Esophagus mucosa (tissue), 1 donor: ENCODE measurements at places on chromosomes 12 and 14. TPM values are rescaled to one million over a fixed set of nuclear protein-coding genes. Genes with fewer than 3 reads are reported as not detected.

Gene CCDC175
- not detected for total RNA-seq

Gene CMA1
- 0.64 TPM for total RNA-seq

Gene MYRFL
- total RNA-seq = not detected

Gene KRT85
- total RNA-seq = not detected

Gene GPR84
- 0.16 TPM for total RNA-seq

Gene PTGER2
- 0.40 TPM for total RNA-seq

Gene CCDC177
- not detected for total RNA-seq

Gene KLHL33
- 0.04 TPM for total RNA-seq

Gene SLCO1B3
- 1.2 TPM for total RNA-seq

Gene HNF1A
- not detected for total RNA-seq

Gene DPPA3
- not detected for total RNA-seq

Gene C12orf56
- 3.3 TPM for total RNA-seq

Gene LLPH
- 18.3 TPM for total RNA-seq

Gene FOXG1
- not detected for total RNA-seq

Gene NFE2
- total RNA-seq = not detected

Gene KRT6C
- 2,886 TPM for total RNA-seq

Gene ANO4
- not detected for total RNA-seq

Gene KERA
- not detected for total RNA-seq

Gene VRTN
- not detected for total RNA-seq

Gene TROAP
- total RNA-seq = 23.6 TPM

Gene IFI27L2
- 30.8 TPM for total RNA-seq

Gene RIMKLB
- total RNA-seq = 10.6 TPM

Gene SSTR1
- total RNA-seq = 0.08 TPM

Gene RASSF9
- 4.6 TPM for total RNA-seq

Gene ADCY6
- total RNA-seq = 11.1 TPM

Gene LRP1-AS
- not detected for total RNA-seq

Gene PLEKHD1
- not detected for total RNA-seq

Gene IFNG-AS1
- total RNA-seq = not detected

Gene DCN
- 57.4 TPM for total RNA-seq

Gene ZNF10
- total RNA-seq = 2.4 TPM

Gene CBLN3
- 0.44 TPM for total RNA-seq

Gene AKAP6
- 4.4 TPM for total RNA-seq

Gene CFAP251
- 18.3 TPM for total RNA-seq

Gene ACOT6
- not detected for total RNA-seq

Gene SLCO1B1
- 0.08 TPM for total RNA-seq

Gene GPR137C
- 0.16 TPM for total RNA-seq

Gene STX2
- 1.8 TPM for total RNA-seq

Gene NOS1
- 1.7 TPM for total RNA-seq

Gene TC2N
- total RNA-seq = 52.5 TPM

Gene DAO
- total RNA-seq = not detected

Gene C12orf54
- total RNA-seq = 8.5 TPM

Gene HCAR3
- 9.6 TPM for total RNA-seq

Gene PAX9
- total RNA-seq = 83.6 TPM

Gene LRRC9
- total RNA-seq = 0.12 TPM

Gene RHEBL1
- 0.44 TPM for total RNA-seq

Gene PPFIA2
- total RNA-seq = not detected

Gene CCDC197
- not detected for total RNA-seq
